Activated CD4-positive, alpha-beta T cell treated with anti-CD3 and anti-CD28 coated beads for 1 hour (primary cell): ENCODE measurements at places on chromosomes 12 and 14.

- DNase-seq, result no peak
These were observed 43.5 kb downstream of the C14orf132 start for GRCh38 chr14:96082420-96083300.

GRCh38 chr14:72254202-72254936 is 322.1 kb downstream of the RGS6 start:
- DNase-seq, result no peak

DNA sequence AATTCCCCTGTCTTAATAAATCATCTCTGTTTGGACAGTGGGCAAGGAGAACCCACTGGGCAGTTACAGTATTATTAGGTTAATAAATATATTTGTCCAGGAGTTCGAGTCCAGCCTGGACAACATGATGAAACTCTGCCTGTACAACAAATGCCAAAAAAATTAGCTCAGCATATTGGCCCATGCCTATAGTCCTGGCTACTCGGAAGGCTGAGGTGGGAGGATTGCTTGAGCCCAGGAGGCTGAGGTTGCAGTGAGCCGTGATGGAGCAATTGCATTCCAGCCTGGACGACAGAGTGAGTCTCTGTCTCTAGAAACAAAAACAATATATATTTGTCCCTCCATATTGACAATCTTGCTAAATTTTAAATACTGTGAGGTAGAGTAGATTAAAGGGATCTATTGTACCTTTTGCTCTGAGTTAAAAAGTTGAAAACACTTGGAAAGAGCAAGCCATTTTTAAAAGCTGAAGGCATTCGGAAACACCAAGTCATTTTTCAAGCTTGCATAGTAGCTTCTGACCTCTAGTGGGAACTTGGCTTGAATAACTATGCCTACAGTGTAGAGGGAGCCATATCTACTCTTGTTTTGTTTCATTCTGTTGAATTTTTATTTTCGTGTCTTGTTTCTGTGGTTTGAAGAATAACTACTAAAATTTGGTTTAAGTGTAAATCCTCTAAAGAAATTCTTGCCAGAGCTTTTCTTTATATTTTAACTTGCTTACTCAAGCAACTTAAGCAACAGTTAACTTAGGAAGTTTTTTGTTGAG is 14.6 kb upstream of the EEA1 start:
- DNase-seq, result no peak

DNA sequence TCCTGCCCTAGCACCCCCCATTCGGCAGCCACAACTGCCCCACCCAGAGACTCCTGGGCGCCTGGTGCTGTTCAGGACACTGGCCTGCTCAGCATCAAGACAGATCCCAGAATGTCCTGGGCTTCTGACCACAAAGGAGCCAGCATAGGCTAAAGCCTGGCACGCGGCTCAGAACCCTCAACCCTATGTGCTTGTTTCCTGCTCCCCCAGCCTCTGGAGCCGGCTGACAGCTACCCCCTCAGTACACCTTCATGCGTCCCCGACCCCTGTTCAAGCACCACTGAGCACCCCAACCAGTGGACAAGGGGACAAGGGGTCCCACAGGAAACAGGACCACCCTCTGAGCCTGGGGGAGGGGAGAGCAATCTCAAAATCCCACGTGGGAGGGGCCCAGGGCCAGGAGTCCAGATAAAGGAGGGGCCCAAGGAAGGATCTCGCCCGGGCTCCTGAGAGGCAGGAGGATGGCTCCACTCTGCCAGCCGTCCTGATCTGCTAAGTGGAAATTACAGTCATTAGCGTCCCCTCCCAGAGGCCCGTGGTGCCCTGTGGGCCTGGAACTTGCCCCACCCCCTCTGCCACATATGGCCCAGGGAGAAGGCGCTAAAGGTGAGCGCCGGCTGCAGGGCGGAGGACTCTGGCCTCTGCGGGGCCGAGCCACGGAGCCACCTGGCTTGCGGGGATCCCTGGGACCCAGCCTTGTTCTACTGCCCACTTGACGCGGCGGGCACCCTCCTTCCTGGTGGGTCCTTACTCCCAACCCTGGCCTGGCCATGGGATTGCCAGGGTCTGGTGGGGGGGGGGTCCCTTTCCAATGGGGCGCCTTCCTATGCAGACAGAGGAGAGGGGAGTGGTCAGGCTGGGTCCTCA is 27.2 kb upstream of the GPR132 start:
- DNase-seq, result no peak

DNA sequence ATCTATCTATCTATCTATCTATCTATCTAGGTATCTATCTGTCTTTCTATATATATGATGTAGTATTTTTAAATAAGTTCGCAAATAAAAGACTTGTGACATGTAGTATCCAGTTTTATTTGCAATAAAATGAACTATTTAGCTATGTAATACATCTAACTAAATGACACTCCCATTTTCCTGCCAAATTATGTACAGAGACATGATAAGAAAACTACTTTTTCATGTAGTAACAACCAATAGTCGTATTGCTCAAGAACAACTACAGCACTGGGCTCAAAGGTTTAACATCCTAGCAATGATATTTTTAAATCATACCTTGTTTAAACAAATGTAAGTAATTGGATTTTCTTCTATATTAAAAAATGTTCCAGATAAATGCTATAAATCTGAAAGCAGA is 55.5 kb upstream of the FLRT2 start:
- DNase-seq, result no peak

GRCh38 chr12:54383041-54383609 is 1.4 kb downstream of the ZNF385A start:
- DNase-seq, result no peak

DNA sequence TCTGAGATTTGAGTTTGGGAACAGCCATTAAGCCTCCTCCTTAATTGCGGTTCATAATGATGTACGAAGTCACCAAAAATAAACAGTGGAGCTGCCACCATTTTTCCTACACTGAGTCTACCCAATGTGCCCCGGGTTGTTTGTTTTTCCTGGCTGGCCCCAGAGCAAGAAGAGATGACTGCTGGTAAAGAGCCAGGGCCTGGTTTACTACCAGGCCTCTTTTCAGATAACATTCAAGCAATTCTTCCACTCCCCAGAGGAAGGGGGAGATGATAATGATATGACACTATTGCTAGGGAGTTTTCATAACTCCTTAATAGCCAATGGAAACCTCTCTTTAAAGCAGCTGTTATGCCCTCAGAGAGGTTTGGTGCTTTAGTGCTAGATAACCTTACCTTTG is 42.3 kb downstream of the BRAP start:
- no peak for DNase-seq

DNA sequence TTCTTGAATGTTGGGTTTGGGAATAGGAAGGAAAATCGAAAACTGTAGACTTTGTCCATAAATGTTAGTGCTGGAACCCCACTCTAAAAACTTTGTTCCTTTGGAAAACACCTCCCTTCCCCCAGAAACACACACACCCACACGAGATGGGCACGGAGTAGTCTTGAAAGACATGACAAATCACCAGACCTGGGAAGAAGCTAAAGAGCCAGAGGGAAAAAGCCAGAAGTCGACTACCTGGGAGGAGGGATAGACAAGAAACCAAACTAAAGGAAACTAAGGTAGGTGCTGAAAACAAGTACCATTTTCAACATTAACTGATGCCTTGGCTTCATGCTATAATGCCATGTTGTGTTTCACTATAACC is 925 bp upstream of the NANOG start:
- no peak for DNase-seq

GRCh38 chr12:119374635-119375034 is 40.1 kb downstream of the CCDC60 start:
- no peak for DNase-seq

- DNase-seq, result no peak
These were observed 158.8 kb downstream of the C12orf42 start for GRCh38 chr12:103336940-103337339.

DNA sequence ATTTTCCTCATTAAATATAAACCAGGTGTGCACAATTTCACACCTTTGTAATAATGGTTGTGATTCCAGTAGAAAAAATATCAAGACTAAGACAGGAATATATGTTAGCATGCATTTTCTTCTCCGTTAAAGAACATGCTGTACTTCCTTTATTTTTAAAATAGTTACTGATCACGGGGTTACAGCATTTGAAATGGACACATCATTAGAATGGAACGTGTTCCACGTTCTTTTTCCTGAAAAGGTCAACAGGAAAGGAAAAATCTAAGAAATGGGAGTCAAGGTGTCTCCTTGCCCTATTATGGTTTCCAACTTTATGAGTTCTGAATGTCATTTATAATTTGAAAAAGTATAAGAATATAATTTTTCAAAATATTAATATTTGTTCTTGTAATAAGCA is 1325.7 kb downstream of the SLC16A7 start:
- no peak for DNase-seq

DNA sequence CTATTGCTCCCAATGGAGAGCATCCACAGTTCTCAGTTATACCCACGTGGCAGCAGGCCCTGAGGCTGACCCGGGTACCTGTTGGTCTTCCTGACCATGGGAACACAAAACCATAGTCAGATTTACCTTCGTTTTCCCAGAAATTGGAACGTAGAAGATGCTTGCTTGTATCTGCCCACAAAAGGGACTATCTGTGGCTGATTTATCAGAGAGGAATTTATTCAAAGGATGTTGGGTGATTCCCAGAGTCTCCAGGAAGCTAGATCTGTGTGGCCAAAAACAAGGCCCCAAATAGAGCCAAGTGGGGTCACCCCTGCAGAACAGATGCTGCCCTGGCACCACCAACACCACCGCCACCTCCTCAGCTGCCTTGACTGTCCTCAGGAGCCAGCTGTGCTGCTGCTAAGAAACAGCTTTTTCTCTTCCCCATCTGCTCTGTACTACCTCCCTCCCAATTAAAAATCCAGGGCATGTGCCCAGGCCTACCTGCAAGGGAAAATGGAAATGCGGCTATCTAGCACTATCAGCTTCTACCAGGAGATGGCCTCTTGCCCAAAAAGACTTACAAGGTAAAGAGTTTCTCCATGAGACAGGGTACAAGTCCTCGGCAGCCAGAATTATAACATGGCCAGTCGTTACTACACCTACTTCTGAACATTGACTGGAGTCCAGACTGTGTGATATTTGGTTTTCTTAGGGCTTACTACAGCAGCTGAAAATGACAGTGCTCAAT is 128.6 kb upstream of the PLEKHG7 start:
- DNase-seq, result no peak

DNA sequence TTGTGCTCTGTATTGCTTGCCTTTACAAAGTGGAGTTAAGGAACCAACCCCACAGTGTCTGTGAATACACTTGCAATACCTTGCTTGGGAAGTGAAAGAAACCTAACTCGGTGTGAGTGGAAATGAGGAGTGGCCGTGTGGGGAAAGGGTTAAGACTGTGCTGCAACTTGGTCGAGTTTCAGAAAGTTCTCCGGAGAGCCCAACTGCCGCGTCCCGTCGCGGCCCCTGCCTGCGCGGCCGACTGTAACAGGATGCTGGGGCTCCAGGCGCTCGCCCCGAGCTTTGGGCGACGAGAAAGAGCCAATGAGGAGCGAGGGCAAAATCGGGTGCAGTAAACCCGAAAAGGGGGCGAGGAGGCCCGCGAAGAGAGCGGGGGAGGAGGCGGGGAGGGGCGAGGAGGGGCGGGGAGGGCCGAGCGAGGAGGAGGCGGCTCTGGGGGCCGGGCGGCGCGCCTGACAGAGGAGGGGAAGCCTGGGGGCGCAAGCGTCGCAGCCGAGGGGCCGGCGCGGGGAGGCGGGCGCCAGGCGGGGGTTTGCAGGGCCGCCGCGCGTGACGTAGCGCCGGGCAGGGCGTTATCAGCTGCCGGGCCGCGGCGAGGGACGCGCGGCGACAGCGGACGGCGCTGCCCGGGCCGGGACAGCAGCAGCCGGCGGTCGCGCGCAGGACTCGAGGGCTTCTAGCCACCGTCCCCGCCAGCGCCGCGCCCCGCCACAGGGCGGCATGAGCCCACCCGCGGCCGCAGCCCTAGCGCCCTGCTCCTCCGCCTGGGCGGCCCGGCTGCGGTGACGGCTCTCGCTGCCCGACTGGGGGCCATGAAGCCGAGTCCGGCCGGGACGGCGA is at the start of gene DACT1:
Gene DACT1, plus strand, starts transcription at position 572 of the 840 bp plus-strand sequence. Its CDS starts 241 bp downstream, at position 813.
- peak; percentile 41 for DNase-seq

GRCh38 chr12:72025524-72025923 is 86.9 kb downstream of the TPH2 start:
- DNase-seq, result no peak

- no peak for DNase-seq
These were observed 233.2 kb upstream of the BTG1 start for GRCh38 chr12:92378682-92379479.

DNA sequence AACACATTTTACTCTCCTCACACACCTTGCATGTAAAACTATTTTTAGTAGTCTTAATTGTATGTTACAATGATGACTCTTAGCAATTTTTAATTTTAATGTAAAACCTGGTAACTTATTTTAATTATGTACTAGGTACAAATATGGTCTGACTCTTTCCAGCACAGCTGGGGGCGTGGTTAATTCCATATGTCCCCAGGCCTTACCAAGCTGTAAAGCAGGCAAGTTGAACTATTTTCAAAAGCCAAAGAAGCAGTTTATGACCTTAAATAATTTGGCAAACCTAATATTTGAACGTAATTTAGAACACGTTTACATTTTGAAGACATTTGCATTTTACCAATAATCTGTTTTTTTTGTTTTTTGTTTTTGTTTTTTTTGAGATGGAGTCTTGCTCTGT is 9.3 kb upstream of the ACOT6 start:
- no peak for DNase-seq

DNA sequence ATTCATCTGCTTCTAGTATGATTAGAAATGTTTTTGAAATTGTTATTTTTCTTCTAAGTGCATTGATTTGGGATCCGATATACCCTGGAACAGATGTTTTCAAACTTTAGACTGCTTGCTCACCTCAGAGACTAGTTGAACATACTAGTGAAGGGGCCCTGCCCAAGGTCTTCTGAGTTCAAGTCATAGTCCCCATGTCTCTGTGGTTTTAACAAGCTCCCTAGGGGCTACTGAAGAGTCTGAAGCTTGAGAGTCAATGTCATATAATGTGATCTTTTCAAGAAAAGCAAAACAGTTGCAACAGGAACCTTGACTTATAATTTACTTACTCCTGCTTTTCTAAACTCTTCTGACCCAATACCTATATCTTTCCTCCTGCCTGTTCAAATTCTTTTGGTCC is 7.5 kb upstream of the UBE2N start:
- DNase-seq, result no peak

DNA sequence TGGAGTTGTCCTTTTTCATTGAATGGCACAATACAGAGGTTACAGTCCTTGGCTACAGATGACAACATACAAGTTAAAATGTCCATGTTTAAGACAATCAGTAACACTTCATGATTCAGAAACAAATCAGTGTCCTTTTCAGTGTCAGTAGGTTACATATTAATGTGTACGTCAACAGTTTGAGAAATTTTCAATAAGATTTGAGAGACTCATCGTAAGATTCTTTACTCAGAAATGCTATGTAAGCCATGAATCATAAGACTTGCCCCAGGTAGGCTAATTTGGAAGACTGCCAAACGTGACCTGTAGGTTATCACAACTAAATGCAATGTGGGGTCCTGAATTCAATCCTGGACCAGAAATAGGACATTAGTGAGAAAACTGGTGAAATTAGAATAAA is 3.5 kb downstream of the RDH12 start:
- DNase-seq, result no peak

- DNase-seq, result no peak
These were observed 245.9 kb upstream of the DDHD1 start for GRCh38 chr14:53399057-53399456.
